Ureter (tissue), 1 donor: ENCODE measurements at places on chromosomes 2 and 18.

DNA sequence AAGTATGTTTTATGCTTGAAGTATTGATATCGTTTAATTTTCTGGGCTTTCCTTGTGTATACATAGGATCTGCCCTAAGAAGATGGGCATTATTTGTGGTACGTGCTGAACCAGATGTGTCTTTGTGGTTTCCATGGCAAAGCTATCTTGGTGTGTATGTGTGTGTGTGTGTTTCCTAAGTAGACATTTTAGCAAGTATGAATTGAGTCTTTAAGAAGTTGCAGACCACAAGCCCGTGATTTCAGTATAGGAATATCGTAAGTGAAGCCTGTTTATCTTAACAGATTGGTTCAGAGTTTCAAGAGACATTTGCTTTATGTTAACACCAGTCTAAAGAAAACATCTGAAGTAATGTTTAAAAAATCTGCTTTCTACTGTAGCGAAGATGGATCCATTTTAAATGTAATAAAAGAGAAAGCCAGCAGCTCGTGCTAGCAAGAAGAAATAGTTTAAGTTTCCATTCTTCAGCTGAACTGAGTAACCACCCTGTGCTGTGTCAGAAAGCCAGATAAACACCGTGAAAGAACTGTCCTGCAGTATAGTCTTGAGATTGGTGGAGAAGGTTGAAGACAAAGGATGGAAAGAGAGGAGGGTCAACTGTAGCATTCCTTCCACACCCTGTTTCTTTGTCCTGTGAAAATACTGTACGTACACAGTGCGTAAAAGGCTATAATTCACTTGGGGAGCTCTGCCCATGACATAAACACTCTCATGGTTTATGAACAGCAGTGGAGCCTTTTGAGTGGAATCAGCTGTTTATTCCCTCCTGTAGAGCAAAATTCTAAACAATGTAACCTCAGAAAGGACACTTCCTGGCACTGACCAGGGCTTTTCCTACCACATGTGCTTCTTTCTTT, 91.9 kb upstream of the FOSL2 start:
- DNase-seq: no peak

DNA sequence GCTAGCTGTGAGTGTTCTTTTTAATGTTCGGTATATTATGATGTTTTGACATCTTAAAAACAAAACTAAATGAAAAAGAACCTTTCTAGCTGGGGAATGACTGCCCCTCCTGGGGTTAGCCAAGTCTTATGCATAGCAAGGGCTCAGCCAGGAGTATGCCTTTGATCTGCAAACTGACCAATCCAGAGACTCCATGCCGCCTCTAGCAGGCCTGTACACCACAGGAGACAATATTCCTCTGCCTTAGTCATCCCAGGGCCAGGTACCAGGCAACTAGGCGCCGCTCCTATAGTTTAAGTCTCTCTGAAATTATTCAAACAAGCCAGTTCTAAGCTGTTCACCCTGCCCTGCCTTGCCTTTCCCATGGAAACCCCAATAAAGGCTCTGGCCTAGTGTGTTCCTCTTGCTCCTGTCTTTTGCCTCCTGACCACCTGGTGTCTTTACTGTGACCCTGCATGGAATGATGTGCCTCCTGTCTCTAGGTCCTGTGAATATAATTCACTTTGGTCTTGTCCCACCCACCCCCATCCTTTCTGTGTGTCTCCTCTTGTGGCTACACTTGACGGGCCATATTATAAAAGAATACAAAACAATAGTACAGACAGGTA, 52.0 kb upstream of the CHN1 start:
- DNase-seq: no peak

DNA sequence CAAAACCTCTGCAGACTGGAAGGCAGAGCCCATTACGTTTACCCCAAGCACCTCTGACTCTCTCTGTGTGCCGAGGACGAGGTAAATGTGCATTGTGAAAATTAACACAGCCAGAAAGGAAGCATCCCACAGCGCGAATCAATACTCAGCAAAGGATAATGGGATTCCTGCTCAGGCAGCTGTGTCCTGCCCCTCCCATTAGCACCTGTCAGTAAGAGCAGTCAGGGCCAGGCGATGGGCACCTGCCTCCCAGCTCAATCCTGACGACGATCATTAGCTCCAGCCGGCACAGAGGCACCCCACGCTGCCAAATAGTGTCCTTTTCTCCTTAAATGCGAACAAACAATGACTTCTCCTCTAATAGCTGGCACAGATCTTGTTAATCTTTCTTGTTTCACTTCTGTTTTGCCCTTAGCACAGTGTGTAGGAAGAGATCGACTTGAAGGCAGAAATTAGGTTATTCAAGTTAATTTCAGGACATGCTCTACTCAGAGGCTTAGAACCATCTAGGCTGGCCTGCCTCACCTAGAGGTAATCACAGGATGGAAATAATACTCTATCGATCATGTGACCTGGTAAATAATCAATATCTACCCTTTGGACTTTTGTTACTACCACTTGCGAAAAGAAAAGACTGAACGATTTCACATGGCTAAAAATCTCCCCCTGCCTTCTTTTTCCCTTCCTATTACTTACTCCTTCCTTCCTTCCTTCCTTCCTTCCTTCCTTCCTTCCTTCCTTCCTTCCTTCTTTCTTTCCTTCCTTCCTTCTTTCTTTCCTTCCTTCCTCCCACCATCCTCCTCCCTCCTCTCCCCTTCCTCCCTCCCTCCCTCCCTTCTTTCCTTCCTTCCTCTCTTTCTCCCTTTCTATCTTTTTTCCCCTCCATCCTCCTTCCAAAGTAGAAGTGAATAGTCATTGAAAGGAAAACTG, 487.9 kb upstream of the ID2 start:
- DNase-seq: no peak

GRCh38 chr18:72613534-72613930, 69.4 kb upstream of the CBLN2 start:
- no peak for DNase-seq

DNA sequence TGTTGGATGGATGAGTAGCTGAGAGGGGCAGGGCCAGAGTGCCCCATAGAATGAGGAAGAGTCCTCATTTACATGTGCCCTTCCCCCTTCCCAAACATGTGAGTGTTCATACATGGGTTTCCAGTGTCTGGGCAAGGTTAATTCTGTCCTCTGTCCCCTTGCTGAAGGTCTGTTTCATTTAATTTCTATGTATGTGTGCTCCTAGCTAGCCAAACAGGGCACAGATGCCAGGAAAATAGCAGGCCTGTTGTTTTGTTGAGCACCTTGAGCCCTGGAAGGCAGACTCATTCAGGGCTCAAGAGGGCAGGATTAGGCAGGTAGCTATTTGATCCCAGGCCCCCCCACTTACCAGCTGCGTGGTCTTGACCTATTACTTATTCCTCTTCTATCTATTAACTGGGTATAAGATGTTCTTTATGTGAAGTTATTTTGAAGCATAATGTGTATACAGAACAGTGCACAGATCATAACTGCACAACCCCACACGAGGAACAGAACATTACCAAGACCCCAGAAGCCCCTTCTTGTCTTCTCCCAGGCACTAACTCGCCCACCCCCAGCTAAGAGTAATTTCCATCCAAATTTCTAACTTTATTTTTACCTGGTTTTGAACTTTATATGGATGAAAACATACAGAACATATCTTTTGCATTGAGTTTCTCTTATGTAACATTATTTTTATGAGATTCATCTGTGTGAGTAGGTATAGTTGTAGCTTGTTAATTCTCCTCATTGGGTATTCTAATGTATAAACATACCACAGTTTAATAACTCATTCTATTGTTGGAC, 164.3 kb downstream of the RPIA start:
- no peak for DNase-seq

GRCh38 chr2:127176371-127177311, 43.5 kb downstream of the CYP27C1 start:
- peak; percentile 59 for DNase-seq

- DNase-seq: no peak
Measured at GRCh38 chr2:3706892-3707291, 3.5 kb downstream of the DCDC2C start.

DNA sequence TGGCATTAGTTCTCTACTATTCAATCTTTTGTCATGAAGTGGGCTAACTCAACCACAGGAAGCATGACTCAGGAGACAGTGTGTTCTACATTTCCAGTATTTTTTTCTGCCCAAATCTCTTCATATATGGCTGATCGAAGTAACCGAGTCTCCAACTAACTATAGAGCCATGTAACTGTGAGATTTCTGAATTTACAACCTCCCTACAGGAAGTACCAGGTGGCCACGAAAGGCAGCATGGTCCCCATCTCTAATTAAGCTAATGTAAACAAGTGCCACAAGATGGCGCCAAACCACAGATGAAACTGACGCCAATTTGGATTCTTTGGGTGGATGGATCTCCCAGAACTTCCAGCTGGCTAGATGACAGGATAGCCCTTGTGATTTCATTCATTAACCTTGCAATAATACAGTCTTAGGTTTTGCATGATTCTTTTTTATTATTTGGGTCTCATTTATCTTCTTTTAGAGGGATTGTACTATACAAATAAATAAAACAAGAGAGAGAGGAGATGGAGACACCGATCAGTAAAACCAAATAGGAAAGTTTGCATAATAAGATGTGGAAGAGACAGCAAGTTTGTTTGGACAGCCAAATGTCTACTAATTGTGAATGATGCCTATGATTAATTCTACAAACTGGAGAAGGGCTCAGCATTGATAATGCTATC, 18.3 kb upstream of the ARHGAP15 start:
- DNase-seq: peak; percentile 51

DNA sequence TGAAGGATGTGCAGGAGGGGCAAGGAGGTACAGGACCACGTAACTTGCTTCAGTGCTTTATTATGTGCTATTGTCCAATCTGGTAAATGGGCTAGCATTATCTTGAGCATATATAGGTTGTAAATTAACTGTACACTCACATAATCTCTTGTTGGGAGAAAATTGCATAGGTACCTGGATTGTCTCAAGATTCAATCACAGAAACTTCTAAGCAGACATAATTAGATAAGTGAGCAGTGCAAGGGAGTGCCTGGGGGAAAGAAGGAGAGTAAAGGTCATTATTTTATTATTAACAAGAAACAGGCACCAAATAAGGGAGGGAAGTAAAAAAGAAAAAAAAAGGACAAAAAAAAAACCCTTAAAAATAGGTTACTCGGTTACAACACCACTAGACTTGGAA, 186.2 kb downstream of the MBD5 start:
- no peak for DNase-seq

DNA sequence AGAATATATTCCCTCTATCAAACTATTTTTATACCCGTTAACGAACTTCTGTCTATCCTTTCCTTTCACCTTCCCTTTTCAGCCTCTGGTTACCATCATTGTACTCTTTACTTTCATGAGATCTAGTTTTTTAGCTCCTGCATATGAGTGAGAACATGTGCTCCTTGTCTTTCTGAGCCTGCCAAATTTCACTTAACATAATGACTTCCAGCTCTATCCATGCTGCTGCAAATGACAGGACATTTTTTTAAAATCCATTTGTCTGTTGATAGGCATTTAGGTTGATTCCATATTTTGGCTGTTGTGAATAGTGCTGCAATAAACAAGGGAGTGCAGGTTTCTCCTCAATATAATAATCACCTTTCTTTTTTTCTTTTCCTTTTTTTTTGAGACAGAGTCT, 8.2 kb upstream of the CCDC195 start:
- no peak for DNase-seq

DNA sequence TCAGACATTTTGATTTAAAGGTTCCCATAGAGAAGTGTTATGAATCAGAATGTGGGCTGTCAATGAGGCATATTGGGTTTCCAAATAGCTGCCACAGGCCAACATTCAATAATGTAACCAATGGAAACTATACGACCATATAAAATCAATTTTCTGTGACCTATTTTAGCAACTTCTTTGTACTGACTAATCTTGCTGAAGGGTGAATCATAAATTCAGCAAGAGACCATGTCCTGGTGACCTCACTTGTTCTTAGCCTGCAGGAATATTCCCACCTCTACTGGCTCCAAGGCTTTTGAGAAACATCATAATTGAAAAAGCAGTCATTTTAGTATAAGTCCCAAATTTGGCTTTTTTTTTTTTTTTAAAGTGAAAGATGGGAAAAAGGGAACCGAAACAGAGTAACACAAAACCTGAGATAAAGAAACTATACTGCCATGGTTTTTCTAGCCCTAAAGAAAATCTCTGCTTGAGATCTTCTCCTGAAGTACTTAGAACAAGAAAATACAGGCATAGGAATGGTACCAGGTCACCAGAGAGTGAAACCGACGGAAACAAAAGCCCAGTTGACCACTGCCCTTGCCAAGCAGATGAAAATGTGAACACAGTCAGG, 32.1 kb downstream of the PLEKHM3 start:
- DNase-seq: no peak

DNA sequence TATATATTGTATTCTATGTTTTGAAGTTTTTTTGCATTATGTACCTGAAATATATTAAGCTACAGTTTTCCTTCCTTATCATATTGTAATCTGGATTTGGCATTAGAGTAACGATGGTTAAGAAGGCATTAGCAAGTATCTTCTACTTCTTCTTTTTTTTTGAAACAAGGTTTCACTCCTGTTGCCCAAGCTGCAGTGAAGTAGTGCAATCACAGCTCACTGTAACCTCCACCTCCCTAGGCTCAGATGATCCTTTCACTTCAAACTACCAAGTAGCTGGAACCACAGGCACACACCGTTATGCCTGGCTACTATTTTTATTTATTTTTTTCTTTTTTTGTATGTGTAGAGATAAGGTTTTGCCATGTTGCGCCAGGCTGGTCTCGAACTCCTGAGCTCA, 201.1 kb downstream of the ZNF804A start:
- DNase-seq: no peak

- DNase-seq: peak; percentile 89
Measured at GRCh38 chr18:3449512-3450011, 410 bp upstream of the TGIF1 start.

DNA sequence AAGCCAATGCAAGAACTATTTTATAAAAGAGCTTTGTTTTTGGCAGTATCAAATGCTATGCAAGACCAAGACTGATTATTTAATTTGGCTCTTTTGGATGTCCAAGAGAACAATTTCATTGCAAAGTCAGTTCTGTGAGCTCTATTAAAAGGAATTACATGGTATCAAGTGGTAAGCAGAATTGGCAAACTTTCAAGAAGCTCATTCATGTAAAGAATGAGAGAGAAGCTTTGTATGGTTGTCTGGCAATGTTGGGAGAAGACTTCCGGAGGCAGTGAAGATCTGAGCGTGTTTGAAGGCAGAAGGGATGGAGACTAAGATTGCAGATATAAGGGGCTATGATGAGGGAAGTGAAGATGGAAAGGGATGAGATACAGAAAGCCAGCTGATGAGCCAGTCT, 49.6 kb downstream of the CPS1 start:
- no peak for DNase-seq

DNA sequence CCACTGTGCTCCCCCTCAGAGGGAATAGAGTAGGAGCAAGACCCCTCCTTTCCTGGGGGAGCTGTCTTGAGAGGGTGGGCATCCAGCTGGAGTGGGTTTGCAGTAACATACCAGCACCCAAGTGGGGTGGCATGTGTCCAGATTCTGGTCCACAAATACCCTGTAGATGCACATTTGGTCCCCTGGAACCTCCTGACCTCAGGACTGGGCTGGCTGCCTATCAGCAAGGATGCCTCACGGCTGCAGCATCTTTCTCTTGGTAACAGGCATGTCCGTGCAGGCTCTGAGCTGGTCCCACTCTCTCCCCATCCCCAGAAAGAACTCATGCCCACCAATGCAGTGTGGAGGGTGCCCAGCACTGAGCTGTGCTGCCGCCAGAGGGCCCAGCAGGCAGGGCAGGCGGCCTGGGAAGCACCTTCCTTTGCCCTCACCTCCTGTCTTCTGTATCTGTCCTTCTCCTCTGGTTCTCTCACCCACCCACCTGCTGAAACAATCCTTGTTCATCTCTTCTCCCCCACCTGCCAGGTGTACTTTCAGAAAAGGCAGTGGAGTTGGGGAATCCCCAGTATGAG, 47.4 kb downstream of the ITGB1BP1 start:
- DNase-seq: no peak

GRCh38 chr2:239826786-239827522, 198.2 kb downstream of the NDUFA10 start:
- DNase-seq: peak; percentile 36

- DNase-seq: no peak
Measured at GRCh38 chr2:20108655-20109396, 57.4 kb upstream of the LAPTM4A start.
